Activated CD4-positive, alpha-beta T cell treated with anti-CD3 and anti-CD28 coated beads, Interleukin-10, Interleukin-2, amounts not matched to agents 100 ng/mL and 50 ng/mL, durations not matched to agents 16 hours and 8 hours (primary cell): ENCODE measurements at places on chromosomes 6 and 20.

DNA sequence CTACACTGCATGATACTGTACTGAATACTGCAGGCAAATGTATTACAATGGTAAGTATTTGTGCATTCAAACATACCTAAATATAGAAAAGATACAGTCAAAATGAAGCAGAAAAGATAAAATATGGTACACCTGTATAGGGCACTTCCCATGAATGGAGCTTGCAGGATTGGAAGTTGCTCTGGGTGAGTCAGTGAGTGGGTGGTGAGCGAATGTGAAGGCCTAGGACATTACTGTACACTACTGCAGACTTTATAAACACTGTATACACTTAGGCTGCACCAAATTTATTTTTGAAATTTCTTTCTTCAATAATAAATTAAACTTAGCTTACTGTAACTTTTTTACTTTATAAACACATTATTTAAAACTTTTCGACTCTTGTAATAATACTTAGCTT, 213.1 kb downstream of the ATXN1 start:
- no peak for DNase-seq

- DNase-seq: no peak
Measured at GRCh38 chr6:127471379-127472255, 12.4 kb upstream of the KIAA0408 start.

DNA sequence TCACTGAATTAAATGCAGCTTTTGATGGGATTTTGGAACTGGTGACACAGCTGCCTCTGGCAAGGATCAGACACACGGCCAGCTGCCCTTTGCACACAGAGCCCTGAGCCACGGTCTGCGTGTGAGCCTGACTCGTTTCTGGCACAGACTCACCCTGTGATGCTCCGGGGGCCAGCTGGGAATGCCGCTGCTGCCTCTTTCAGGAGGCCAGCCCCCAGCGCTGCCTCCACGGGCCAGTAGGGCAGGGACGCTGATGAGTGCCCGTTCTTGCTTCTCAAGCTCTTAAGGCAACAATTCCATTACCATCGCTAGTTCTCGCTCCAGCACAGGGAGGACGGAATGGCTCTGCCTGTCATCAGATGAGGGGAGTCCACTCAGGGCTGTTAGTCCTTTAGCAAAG, 61.6 kb downstream of the IRF4 start:
- no peak for DNase-seq

- no peak for DNase-seq
Measured at GRCh38 chr6:107757910-107758309, 66.2 kb downstream of the SCML4 start.

GRCh38 chr20:34250005-34250404, 8.8 kb downstream of the ASIP start:
- DNase-seq: no peak
